ENCODE measurements at places on chromosomes 16 and 17.

DNA sequence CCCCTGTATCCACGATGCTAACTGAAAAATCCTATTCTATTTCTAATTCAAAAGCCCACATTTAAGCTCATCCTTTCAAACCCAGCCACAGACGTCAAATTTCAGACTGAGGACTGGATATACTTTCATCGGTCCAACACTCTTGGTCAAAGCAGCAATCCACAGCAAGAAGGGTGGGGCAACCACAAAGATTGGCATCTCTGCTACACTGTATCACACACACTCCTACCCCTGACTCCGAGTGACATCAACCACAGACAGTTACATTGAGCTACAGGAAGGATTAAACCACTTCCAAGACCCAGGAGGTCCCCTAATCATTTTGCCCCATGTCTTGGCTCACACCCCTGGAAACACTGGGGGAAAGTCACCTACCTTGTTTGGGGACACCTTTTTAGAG, 61.3 kb downstream of the GRIN2A start:
- no peak for DNase-seq

DNA sequence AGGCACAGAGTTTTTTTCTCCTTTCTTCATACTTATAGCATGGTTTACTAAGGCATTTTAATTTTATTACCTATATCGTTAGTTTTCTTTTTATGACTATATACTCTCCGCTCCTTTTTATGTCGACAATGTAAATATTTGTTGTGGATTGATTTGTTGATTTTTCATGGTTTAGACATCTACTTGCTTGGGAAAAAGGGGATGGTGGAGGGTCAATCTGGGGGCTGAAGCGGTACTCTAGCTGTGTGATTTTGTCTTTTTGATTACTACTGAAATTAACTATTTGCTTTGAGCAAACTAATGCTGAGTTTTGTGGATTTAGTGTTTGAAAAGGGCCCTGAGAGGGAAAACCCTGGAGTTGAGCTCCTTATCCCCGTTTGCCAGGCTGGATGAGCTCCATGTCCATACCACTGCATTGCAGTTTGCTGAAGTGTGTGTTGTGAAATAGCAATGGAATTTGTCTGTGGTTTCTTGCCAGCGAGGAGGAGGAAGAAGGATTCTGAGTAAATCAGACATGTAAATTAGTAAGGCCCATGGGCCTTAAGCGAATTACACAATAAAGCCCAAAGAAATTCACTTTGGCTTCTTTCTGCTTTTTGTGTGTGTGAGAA, 72.0 kb downstream of the FTO start:
- no peak for DNase-seq

DNA sequence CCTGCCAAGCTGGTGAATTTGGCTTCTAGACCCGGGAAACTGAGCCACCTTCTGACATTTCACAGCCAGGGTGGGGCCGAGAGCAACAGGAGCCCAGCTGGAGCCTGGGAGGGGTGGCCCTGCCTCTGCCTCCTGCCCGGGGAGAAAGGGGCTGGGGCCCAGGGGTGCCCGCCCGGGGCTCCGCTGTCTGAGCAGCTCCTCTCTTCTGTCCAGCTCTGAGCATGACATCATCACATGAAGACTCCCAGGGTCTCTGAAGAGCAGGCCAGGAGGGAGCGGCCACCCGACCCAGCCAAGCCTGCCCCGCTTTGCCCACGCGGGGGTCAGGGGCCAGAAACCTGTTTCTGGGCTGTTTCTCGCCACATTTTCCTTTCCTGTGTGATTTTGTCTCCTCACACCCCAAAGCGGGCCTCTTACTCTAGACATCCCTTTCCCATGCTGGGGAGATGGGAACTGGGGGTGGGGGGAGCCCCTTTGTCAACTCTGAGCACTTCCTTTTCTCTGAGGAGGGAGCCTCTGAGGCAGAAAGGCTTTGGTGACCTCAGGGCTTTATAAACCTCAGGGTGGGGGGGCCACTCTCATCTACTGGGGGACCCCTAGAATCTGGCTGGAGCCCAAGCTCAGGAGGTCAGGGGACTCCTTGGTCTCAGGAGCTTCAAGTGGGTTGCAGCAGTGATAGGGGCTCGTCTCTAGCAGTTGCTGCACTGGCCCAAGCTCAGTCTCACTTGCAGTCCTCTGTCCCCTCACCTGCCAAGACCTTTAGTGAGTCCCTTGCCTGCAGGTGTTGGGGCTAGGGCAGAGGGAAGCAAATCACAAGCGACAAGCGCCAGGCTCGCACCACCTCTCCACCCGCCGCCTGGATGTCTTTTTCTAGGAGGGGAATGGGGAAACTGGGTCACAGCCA, 7.6 kb downstream of the UBALD2 start:
- no peak for DNase-seq

DNA sequence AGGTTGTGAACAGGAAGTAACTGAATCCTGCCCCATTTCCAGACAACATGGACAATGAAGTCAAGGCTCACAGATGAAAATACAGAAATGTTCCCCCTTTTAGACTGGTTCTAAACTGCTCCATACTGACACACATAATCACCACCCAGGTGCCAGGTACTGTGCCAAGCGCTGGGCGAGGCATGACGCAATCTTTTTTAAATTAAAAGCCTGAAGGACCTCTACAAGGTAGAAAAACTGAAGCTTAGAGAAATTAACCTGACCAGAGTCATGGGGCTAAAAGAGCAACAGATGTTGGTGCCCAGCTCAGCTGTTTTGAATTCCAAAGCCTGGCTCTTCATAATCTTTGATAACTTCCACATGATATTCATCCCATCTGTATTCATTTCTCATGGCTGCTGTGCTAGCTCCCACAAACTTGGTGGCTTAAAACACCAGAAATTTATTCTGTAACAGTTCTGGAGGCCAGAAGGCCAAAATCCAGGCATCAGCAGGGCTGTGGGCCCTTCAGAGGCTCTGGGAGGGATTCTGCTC, 4.9 kb upstream of the RAB11FIP4 start:
- DNase-seq, result no peak

DNA sequence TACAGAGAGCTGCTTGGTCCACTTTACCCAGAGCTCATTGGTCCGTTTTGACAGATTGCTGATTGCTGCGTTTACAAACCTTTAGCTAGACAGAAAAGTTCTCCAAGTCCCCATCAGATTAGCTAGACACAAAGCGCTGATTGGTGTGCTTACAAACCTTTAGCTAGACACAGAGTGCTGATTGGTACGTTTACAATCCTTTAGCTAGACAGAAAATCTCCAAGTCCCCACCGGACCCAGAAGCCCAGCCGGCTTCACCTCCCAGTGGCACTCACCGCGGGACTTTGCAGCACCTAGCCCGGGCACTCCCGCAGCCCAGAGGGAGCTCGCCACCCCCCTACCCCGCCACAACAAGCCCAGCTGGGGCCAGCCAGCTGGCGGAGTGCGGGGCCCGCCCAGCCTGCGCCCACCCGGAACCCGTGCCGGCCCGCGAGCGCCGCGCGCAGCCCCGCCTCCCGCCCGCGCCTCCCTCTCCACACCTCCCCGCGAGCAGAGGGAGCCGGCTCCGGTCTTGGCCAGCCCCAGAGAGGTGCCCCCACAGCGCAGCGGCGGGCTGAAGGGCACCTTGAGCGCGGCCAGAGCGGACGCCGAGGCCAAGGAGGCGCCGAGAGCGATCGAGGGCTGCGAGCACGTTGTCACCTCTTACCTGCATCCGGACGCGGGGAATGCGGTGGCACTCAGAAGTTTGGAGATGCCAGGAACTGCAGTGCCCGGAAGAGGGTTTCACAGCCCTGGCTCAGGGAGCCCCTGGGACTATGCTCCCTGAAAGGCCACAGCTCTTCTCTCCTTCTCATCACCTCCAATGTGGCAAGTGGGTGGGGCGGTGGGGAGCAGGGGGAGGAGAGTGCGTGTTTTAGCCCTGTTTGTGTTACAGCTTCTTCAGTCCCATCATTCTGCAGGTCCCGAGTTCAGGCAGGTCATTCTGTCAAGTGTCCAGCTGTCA, 1504.5 kb downstream of the CDH11 start:
- DNase-seq, result no peak

- no peak for DNase-seq
Observed at GRCh38 chr16:12113523-12114345, 137.2 kb downstream of the SNX29 start.

- no peak for DNase-seq
Observed at GRCh38 chr17:8056232-8056975, 17.5 kb downstream of the ALOX15B start.

DNA sequence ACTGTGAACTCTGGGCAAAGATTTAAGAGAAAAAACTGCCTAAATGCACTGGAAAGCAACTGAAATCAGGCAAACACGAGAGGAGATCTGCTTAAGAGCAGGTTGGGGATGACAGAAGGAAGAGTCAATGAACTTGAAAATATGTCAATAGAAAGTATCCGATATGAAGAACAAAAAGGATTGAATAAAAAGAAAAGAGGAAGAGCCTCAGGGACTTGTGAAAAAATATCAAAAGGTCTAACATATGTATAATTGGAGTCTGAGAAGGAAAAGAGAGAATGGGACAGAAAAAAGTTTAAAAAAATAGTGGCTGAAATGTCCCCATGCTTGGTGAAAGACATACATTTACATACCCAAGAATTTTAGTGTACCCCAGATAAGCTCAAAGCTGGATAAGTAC, 195.5 kb downstream of the COPRS start:
- no peak for DNase-seq

GRCh38 chr16:8258523-8258922, 331.8 kb downstream of the TMEM114 start:
- no peak for DNase-seq

DNA sequence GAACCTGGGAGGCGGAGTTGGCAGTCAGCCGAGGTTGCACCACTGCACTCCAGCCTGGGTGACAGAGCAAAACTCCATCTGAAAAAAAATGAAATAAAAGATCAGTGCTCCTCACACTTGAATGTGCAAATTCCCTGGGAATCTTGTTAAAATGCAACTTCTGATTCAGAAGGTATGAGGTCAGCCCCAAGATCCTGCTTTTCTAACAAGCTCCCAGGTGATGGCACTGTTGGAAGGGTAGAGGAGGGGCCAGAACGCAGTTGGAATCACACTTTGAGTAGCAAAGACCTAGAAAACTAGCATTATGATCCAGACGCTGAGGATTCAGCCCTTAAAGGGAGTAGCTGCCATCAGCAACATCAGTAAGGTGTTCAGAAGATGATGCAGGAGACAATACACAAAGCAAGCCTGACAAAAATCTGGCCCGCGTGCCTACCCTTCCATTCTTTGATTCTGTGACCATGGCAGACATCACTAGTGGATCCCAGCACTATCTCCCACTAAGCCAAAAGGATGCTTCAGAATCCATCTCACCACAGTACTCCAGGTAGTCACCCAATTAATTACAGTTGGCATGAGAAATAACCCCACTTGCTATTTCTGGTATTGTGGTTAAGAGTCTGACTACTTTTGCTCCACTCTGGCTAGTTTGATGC, 33.1 kb upstream of the MEIOC start:
- no peak for DNase-seq

- DNase-seq, result no peak
Observed at GRCh38 chr16:53952215-53953208, 248.6 kb downstream of the FTO start.

DNA sequence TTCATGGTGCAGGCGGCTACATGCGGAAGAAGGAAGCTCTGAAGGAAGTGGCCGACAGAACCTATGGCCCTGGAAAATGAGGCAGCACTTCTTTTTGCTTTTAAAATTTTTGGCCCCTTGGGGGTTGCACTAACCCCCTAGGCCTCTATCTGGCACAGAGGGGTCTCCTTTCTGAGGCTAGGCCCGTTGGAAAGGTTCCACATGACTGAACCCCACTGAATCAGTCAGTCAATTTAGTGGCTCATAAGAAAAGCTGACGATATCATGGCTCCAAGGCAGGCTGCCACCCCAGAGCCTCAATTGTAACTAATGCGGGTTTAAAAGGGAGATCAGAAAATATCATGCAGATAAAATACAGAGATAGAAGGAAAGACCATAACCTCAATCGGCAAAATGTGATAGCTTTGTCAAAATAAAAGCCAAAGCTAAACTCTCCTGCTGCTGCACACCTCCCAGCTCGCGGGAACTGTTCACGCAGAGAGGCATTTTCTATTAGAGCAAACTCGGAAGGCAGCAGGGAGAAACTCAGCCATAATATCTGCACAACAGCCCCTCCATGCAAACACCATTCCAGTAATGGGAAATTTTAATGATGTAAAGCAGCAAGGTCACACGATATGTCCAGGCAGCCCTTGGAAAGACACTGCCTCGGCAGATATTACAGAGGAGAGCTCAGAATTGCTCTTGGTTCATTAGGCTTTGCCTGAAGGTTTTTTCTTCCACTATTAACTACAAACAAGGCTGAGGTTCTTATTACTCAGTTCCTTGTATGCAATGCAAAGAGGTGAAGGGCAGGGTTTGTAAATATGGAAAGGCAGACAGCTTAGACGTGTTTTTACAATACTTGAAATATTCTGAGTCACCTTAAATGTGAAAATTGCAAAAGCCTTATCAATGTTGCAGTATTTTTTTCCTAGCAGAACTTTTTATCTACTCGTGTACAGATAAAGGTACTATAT, 200.4 kb upstream of the PMFBP1 start:
- DNase-seq, result no peak

DNA sequence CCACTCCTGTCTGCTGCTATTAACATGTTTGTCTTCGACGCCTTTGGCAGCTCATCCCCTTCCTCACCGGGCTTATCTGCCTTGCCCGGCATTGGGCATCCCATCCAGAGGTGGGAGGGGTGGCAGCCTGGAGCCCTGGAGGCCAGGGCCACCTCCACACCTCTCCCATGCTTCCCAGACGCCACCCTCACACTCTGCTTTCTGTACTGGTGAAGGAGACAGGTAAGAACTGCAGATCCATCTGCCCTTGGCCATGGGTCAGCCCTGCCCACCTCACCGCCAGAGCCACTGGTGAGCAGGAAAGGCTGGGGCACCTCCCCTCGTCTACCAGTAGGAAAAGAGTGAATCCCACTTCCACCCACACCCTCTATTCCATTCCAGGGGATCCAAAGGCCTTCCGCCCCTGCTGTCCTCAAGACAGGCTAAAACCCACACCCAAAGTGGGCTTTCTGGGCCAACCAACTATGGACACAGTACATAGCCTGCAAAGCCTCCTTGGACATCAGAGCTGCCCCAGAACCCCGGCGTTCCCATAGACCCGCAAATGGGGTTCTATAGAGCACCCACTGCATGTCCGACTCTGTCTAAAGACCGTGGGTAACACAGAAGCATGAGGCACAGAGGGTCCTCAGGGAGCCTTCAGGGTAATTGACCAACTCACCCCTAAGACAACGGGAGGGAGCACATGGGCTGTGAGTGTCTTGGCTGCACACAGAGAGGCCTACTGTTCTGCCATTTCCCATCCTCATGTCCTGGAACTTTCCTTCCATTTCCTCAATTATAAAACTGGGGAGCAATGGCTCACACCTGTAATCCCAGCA, 23.4 kb upstream of the RBFOX3 start:
- no peak for DNase-seq
